ENCODE measurements at places on chromosomes 1 and 21.

- no peak for DNase-seq
Measured at GRCh38 chr1:116886291-116886878, 23.3 kb upstream of the PTGFRN start.

DNA sequence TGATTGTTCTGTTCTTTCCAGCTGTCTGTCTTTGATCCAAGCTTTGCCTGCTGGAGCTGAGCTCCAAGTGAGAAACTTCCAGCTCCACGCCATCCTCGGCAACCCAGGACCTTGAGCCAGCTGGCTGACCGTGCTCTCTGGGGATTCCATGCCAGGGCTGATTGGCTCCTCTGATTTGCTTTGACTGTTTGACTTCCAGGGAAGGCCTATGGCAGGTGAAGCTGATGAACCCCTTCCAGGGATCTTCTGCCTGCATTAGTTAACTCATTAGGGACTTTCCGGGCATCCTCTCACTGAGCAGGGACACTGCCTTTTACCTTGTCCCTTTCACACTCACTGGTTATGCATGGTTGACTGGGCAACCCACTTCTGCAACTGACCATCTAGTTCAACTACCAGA lies 406.1 kb downstream of the RPS6KC1 start:
- DNase-seq = no peak

DNA sequence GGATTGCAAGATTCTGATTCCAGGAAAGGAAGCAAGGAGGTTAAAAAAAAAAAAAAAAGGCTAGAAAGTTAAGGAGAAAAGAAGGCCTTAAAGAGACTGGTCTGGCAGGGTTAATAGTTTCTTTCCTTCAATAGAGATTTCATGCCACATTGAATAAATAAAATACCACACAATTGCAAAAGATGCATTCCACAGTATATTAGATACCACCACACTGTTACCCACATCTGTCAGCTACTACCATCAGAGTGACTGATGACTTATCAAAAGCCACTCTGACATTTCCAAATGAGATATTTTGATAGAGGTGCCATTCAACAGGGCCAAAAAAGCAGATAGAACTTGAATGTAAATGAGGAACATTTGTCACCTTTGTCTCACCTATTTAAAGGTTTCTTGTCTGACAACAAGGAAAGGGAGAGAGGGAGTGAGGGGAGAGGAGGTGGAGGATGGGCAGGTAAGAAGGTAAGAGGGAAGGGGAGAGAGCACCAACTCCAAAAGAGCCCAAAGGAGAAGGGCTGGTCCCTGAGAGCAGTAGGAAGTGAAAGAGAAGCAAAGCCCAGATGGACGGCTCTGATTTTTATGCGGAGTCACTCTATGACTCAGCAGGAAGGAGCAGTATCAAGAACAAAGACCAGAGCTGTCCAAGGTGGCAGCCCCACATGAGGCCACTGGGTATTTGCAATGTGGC lies 38.3 kb downstream of the LRRN2 start:
- peak; percentile 59 for DNase-seq

- no peak for DNase-seq
Measured at GRCh38 chr1:194394676-194395075, 1208.3 kb upstream of the B3GALT2 start.

DNA sequence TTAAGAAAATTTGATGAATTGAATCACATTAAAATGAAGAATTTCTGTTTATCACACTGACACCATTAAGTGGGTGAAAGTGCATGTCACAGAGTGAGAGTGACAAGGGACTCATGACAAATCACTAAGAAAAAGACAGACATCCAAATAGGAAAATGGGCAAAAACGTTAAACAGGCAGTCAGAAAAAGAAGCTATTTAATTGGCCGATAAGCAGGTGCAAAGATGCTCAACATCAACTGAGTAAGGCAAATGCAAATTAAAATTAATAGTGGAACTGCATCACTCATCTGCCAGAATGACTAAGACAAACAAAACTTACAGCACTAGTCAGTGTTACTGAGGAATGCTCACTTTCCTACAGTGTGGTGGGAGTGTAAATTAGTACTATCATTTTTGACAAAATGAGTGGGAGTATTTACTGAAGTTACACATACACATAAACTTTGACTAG lies 39.2 kb upstream of the RUNX1 start:
- no peak for DNase-seq

GRCh38 chr1:36223381-36223995 lies 755 bp upstream of the THRAP3 start:
- DNase-seq = peak; percentile 83

- no peak for DNase-seq
Measured at GRCh38 chr1:11449100-11449403, 29.9 kb upstream of the DISP3 start.

DNA sequence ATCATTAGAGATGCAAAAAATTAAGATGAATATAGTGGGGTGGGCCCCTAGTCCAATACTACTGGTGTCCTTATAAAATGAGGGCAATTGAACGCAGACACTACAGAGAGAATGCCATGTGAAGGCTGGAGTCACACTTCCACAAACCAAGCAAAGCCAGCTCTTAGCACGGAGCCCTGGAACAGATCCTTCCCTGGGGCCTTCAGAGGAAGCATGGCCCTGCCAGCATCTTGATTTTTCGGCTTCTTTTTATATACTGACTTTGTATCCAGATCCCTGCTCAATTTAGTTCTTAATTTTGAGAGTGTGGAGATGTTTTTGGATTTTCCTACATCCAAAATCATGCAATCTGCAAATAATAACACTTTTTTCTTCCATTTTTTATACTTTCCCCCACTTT lies 10.2 kb upstream of the KIAA1614 start:
- DNase-seq = no peak

- no peak for DNase-seq
Measured at GRCh38 chr1:207670997-207671396, 26.1 kb downstream of the CR1L start.

- no peak for DNase-seq
Measured at GRCh38 chr21:46148106-46148505, 7.3 kb downstream of the FTCD start.

DNA sequence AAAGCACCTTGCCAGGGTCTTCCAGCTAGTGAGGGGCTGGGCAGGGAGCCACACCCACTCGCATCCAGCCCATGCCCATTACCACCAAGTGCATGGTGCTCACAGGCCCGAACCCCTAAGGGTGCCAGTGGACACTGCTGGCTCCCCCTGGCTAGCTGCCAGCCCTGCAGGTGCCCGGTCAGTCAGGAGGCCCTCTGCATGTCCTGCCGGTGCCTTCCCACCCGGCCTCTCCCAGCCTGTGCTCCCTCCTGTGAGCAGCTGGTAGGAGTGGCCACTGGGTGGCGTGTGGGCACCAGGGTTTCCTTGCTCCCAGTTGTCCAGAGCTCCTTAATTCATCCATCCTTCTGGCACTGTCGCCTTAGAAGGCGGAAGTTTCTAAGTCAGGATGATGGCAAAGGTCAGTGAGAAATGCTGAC lies 33.4 kb downstream of the QSOX1 start:
- DNase-seq = peak; percentile 59

DNA sequence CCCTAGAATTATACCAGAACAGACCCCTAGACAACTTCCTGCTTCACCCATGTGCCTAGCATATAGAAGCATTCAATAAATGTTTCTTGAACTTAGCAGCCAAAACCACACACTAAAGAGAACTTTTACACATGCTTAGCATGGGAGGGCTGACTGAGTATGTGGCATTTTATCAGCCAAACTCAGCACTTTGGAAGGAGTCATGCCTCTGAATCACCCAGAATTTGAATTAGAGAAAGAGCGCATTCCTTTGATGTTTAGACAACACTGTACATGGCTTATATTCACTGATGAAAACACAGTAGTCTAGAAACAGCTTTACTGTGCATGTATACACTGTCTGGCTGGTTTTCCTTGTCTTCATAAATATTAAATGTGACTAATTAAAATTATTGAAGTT lies 26.1 kb downstream of the SPAG17 start:
- no peak for DNase-seq

GRCh38 chr1:48691429-48692001 lies 85.2 kb downstream of the BEND5 start:
- no peak for DNase-seq

DNA sequence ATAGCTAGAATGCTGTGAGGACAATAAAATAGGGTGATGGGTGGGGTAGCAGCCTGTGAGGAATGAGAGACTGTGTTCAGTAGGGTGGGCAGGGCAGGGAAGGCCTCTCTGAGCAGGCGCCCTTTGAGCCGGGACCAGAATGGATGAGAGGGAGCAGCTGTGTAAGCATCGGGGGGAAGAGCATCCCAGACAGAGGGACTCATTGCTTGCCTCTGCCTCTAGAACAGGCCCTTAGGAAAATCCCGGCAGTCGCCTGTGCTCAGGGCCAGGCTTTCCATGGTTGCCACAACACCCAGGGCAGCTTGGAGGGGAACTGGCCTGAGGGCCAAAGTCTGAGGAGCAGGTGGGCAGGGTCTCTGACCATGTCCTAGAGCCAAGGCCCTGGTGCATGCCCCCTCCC lies 774 bp downstream of the SLC2A7 start:
- DNase-seq = no peak

- no peak for DNase-seq
Measured at GRCh38 chr1:178057141-178057765, 36.7 kb upstream of the RASAL2 start.

GRCh38 chr1:3055051-3055450 lies 14.0 kb upstream of the PRDM16 start:
- no peak for DNase-seq

DNA sequence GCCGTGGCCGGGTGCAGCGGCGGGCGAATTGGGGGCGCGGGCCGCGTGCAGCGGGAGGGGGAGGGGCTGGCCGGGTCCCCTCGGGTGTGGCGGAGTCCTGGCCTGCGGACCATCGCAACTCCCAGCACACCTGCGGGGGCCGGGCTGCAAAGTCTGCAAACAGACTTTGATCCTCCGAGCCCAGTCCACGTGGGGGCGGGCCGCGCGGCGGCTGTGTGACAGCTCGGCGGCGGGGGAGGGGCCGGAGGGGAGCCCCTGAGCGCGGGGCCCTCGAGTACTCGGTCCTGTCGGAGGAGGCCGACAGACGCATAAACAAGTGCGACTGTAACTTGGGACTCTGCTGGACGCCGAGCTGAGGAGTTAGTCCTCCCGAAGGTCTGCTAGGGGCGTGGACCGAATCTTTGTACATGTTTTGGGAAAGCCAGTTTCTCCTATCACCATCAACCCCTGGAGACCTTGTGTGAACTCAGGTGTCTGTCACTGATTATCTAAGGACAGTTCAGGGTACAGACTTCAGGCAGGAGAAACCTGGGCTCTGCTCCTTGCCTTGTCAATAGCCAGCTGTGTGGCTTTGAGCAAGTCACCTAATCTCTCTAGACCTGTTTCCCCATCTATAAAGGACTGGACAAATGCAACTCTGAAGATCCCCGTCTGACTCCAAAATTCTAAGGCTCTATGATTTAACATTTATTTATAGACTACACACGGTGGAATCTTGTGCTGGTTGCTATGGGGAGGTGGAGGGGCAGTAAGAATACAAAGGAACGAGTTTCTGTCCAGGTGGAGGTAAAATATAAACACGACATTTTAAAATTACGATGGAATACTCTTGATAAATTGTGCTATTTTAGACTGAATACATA lies 710 bp upstream of the SLC30A1 start:
- peak; percentile 53 for DNase-seq

DNA sequence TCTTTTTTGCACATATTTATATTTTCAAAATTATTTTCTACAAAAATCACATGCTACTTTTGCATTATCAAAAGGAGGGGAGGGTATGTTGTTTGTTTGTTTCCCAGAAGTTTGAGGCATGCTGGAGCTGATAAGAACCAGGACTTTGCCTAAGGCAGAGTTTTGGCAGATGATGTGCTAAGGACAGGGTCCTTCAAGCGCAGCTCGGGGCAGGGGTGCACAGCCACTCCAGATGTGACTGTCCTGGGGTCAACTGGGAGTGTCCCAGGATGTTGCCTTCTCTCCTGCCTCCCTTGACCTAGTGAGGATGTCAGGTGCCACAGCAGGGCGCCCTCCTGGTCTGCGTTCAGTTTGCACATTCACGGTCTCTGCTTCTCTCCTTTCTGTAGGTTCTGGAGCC lies 42.6 kb upstream of the SRRM1 start:
- no peak for DNase-seq

GRCh38 chr1:8674481-8674880 lies 143.0 kb downstream of the RERE start:
- DNase-seq = peak; percentile 13

- DNase-seq = no peak
Measured at GRCh38 chr1:110070282-110070669, 196 bp downstream of the ALX3 start.

DNA sequence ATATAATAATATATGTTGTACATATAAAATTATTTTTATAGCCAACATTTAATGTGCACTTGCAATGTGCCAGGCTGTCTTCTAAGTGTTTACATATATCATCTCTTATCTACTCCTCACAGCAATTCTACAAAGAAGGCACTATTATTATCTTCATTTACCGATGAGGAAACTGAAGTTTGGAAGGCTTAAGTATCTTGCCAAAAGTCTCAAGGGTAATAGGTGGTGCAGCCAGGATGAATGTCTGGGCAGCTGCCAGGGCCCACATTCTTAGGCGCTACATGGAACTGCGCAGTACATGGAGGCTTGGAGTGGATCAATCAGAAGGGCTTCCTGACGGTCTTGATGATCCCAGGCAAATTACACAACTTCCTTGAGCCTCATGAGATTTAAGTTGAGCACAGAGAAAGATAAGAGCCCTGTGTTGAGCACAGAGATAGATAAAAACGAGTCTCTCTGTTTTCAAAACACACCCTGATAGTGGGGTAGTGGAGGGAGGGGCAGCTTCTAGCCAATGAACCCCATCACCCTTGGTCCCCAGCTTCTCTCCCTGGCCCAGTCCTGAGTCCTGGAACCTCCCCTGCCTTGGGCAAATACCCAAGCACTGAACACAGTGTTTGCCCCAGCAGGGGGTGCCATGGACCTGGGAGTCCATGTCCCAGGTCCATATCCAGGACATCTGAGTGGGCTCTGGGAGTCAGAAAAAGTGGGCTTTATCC lies 9.2 kb downstream of the POU3F1 start:
- DNase-seq = peak; percentile 93

DNA sequence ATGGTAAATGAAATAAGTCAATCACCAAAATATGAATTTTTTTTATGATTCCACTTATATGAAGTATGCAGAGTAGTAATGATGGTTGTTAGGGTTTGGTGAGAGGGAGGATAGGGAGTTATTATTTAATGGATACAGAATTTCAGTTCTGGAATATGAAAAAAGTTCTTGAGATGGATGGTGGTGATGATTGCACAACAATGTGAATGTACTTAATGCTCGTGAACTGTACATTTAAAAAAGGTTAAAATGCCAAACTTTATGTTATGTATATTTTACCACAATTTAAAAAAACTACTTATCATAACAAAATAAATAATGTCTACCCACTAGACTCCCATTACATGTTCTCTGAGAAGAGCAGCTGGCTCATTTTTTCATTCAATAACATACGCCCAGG lies 55.4 kb upstream of the TTC39A start:
- no peak for DNase-seq

GRCh38 chr1:22132517-22133235 lies 10.2 kb downstream of the WNT4 start:
- DNase-seq = no peak

GRCh38 chr1:15352128-15352957 lies 57.3 kb upstream of the EFHD2 start:
- DNase-seq = peak; percentile 33

- DNase-seq = no peak
Measured at GRCh38 chr1:15042866-15043265, 110.7 kb upstream of the TMEM51 start.

Data from hematopoietic multipotent progenitor cell treated with erythropoietin and hydrocortisone succinate and interleukin-3 and kit ligand, for 8 days (in vitro differentiated cells).